Adipocyte (in vitro differentiated cells): ENCODE measurements at places on chromosomes 5 and 9.

- DNase-seq, result peak; percentile 15
Observed at GRCh38 chr5:150335778-150336177, 21.7 kb upstream of the TCOF1 start.

DNA sequence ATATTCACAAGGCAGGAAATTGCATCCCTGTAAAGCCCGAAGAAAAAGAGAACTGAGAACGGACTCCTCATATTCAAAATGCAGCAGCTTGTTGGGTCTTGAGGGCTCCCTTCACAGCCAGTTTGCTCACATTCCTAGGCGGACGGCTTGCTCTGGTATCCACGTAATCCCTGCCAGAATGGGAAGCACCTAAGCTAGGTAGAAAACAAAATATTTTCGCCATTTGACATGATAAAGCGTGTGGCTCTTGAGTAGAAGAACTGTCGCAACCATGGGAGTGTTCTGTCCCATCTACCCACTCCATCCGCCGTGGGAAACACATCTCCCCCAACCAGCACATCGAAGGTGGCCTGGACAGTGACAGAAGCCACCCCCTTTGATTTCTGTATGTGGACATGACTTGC is 183.1 kb downstream of the GAS1 start:
- DNase-seq, result no peak

DNA sequence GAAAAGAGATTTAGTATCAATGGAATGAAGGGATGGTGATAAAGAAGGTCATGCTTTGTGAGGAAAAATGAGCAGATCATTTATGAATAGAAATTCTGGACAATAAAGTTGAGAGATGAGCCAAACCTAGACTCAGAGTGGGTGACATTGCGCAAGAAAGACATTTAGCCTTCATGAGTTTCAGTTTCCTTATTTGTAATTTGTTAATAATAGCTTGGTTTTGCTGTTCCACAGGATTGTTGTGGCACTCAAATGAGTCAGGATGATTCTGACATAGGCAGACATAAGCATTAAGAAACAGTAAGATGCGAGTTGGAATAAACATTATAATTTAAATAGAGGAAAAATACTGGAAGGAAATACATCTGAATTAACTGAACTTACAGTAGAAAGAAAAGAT is 34.8 kb downstream of the ITGA2 start:
- peak; percentile 83 for DNase-seq

GRCh38 chr5:9395706-9396105 is 150.2 kb downstream of the SEMA5A start:
- no peak for DNase-seq

DNA sequence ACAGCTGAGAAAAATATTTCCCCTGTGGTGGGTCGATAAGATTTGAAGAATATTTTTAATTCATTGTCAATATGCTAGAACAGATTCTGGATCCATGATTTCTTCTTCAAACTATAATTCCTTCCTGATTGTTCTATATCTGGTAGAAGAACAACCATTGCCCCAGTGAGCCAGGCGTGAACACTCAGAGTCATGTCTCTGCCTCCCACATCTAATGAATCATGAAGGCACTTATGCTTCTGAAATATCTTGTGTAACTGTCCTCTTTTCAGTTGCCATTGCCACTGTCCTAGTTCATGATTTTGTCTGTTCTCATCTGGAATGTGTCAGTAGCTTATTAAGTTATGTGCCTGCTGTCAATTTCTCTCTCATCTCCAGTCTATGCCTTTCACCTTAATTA is 40.0 kb downstream of the GABRG2 start:
- DNase-seq, result no peak

- DNase-seq, result no peak
Observed at GRCh38 chr5:36836831-36837230, 39.7 kb upstream of the NIPBL start.

DNA sequence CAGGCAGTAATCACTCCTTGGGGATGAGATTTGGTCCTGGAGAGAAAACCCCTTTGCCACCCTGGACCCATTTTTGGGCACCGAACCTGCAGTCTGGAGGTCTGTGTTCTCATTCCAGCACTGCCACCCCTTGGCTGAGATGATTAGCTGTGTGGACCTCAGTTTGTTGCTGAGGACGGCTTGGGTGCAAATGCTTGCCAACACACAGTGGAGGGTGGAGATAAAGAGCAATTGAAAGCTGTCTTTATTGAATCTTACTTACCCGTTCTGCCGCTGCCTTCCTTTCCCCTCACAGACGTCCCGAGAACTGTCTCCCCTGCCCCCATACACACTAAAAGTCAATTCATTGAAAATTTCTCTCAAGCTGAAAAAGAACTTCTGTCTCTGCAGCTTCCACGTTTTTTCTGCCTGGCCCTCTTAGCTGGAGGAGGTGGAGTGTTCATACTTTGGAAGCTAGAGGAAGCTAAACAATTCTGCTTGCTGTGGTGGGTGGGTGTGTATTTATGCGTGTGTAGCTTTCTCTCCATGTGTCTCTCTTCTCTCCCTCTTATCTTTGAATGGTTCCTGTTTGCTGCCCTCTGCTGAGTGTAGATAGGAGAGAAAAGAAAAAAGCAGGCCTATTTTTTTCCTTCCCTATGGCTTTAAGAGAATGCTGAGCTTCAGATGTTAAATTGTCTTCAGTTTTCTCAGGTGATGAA is 6.6 kb downstream of the GALNT10 start:
- peak; percentile 61 for DNase-seq

DNA sequence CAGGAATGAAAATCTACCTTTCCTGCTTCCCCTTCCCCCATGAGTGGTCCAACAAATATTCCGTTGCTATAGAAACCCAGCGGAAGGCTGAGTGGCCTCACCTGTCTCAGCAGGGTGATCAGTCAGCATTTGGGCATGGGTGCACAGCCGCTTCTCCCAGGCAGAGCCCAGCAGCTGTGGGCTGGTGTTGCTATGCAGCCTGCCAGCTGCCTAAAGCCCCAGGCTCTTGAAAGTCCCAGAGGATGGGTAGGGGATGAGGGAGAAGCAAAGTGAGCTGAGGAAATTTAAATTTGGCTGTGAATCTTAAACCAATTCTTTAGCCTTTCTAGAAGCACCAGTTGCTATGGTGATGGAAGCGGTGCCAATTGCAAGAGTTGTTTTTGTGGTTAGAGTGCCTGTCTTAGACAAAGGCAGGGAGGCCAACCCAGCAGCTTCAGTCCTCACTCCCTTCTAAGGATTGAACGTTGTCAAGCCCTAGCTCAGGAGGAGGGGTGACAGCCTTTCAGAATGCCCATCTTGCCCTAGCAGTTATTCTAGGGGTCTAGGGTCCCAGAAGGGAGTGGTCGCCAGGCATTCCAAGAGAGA is 151.5 kb upstream of the PITX1 start:
- DNase-seq, result peak; percentile 94
